Nephron progenitor cell (in vitro differentiated cells): ENCODE measurements at places on chromosomes 1 and 21.

DNA sequence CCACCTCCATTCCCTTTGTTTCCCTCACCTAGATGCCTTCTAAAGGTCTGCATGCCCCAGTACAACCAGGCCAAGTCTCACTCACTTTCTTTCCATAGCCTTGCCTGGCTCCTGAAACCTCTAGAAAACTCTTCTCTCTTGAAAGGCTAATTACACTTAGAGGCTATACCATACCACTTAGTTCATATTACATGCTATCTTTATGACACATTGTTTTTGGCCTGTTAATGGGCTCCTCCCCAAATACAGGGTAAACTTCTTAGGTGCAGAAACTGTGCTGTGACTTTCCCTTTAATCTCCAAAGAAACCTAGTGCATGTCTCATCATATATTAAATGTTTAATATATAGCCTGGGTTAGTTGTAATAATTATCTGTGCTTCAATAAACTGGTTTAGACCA, 56.6 kb upstream of the C1orf105 start:
- DNase-seq: no peak
- peaks cover 21% of the 10 kb centered on the region for H3K36me3 ChIP-seq
- H3K27me3 ChIP-seq: no peaks in the 10 kb centered on the region
- no peak overlapping the region for H3K4me3 ChIP-seq
- no peak overlapping the region for H3K27ac ChIP-seq
- no peaks in the 10 kb centered on the region for H3K4me1 ChIP-seq

GRCh38 chr1:72094209-72094608, 188.1 kb downstream of the NEGR1 start:
- H3K4me1 ChIP-seq: no peaks in the 10 kb centered on the region
- no peaks in the 10 kb centered on the region for H3K36me3 ChIP-seq
- peak overlapping the region; percentile 4 for H3K27ac ChIP-seq
- H3K4me3 ChIP-seq: no peak overlapping the region
- no peaks in the 10 kb centered on the region for H3K27me3 ChIP-seq
- DNase-seq: no peak

DNA sequence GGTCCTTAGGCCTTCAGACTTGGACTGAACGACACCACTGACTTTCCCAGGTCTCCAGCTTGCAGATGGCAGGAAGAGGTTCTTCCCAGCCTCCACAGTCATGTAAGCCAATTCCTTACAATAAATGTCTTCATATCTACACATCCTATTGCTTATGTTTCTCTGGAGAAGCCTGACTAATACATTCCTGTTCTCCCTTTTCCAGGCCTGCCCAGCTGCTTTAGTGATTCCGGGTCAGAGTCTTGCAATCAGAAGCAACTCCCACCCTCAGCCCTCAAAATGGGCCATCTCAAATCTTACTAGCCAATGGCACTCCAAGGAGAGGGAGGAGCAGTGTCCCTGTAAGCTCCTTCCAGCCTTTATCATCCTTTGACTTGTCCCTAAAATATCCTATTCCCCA, 16.4 kb upstream of the CPT2 start:
- H3K27ac ChIP-seq: no peak overlapping the region
- peaks cover 13% of the 10 kb centered on the region for H3K27me3 ChIP-seq
- H3K4me1 ChIP-seq: no peaks in the 10 kb centered on the region
- H3K4me3 ChIP-seq: no peak overlapping the region

GRCh38 chr21:33198346-33199099, 31.2 kb upstream of the IFNAR2 start:
- no peak overlapping the region for H3K4me3 ChIP-seq
- H3K36me3 ChIP-seq: no peaks in the 10 kb centered on the region
- no peak for DNase-seq
- peaks cover 8% of the 10 kb centered on the region for H3K4me1 ChIP-seq
- H3K27ac ChIP-seq: no peak overlapping the region
- peaks cover 32% of the 10 kb centered on the region for H3K27me3 ChIP-seq

DNA sequence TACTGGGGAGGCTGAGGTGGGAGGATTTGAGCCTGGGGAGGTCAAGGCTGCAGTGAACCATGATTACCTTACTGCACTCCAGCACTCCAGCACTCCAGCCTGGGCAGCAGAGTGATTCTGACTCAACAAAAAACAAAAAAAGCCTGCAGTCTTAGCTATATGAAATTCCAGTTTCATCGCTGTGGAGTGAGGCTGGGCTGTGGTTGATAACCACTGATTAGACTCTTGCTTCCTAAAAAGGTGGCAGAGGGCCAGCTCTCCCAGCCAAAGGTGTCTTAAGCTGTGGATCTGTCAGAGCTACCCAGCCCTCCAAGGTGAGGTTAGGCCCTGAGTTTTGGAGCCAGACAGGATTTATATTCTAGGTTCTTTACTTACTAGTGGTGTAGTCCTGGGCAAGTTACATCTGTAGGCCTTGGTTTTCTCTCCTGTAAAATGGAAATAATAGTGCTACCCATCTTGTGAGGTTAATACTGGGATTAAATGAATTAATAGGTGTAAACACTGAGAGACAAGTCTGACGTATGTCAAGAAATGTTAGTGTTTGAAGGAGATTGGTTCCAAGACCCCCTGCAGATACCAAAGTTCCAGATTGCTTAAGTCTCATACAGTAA, 35.9 kb downstream of the TMCC2 start:
- H3K36me3 ChIP-seq: no peaks in the 10 kb centered on the region
- H3K4me1 ChIP-seq: peaks cover 43% of the 10 kb centered on the region
- no peak overlapping the region for H3K27ac ChIP-seq
- no peak for DNase-seq

DNA sequence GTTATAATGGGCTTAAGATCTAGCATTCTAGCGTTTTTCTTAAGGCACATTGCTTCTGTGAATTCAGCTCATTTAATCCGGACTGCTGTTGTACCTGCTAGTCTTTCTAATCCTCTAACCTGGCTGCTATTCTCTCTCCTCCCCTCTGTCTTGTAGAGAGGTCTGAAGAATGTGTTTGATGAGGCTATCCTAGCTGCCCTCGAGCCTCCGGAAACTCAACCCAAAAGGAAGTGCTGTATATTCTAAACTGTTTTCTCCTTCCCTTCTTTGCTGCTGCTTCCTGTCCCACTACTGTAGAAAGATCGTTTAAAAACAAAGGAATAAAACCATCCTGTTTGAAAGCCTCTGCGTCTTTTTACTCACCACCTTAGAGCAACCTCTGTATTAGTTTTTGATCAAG, 37.3 kb downstream of the CDC42 start:
- H3K36me3 ChIP-seq: peaks cover 53% of the 10 kb centered on the region
- DNase-seq: no peak
- H3K27ac ChIP-seq: peak overlapping the region; percentile 87
